ENCODE measurements at places on chromosomes 6 and 20.

GRCh38 chr6:35128496-35128895, 12.6 kb downstream of the TCP11 start:
- DNase-seq = no peak

GRCh38 chr20:45032781-45033180, 66.5 kb downstream of the STK4 start:
- DNase-seq = no peak

GRCh38 chr6:35047265-35048011, 93.7 kb downstream of the TCP11 start:
- DNase-seq = no peak

- DNase-seq = no peak
Measured at GRCh38 chr20:45176526-45177267, 2.0 kb downstream of the PI3 start.

GRCh38 chr6:27617046-27617687, 144.3 kb upstream of the ZNF184 start:
- DNase-seq = no peak

DNA sequence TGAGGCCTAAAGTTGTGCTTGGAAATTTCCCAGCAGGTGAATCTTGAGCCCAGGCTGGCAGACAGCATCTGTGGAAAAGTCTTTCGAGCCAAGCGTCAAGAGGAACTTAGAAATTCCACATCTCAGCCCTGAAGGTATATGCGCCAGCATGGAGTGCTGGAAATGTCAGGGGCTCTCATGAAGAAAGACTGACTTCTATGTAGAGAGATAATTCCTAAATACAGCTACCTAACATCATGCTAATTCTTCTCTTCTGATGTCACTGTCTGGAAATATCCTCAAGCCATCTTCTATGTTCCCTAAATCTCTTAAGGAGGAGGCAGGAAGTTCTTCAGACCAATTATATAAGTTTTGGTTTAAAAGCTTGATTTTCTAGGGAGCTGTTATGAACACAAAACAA, 492.4 kb upstream of the MARCKS start:
- DNase-seq = no peak

DNA sequence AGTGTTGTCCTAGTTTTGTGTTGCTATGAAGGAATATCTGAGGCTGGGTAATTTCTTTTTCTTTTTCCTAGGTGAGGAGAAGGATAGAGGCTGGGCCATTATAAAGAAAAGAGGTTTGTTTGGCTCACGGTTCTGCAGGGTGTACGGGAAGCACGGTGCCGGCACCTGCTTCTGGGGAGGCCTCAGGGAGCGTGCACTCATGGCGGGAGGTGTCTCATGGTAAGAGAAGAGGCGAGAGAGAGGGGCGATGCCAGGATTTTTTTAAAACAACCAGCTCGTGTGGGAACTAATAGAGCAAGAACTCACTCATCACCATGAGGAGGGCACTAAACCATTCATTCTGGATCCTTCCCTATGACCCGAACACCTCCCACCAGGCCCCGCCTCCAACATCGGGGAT, 14.2 kb upstream of the NPBWR2 start:
- no peak for DNase-seq

- DNase-seq = peak; percentile 32
Measured at GRCh38 chr6:97626671-97627441, 343.8 kb upstream of the MMS22L start.

GRCh38 chr6:72959821-72960220, 265.5 kb downstream of the KHDC1L start:
- DNase-seq = no peak

GRCh38 chr6:31087494-31088089, 24.8 kb downstream of the C6orf15 start:
- peak; percentile 87 for DNase-seq

DNA sequence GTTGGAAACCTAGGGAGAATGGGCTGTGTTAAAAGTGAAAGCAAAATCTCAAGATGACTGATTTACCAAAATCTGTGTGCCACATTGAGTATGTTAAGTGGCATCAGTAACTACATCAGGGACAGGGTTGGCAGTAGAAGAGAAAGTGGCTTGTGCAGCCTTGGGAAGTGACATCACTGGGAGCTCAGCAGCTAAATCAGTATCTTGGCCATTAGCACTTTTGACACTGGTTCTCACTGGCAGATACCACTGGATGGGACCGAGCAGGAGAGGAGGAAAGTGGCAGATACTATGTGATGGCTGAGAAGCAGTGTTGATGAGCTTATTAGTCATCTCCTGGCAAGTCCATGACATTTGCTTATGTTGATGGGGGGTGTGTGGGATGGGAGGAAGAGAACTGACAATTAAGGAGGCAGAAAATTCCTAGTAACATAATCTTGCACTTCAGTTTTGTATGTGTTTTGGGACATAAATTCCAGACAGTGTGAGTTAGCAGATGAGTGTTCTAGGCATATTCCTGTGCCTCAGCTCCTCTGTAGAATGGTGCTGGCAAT, 322.2 kb downstream of the SOX4 start:
- no peak for DNase-seq

GRCh38 chr20:33821270-33821836, 10.2 kb downstream of the CHMP4B start:
- no peak for DNase-seq

DNA sequence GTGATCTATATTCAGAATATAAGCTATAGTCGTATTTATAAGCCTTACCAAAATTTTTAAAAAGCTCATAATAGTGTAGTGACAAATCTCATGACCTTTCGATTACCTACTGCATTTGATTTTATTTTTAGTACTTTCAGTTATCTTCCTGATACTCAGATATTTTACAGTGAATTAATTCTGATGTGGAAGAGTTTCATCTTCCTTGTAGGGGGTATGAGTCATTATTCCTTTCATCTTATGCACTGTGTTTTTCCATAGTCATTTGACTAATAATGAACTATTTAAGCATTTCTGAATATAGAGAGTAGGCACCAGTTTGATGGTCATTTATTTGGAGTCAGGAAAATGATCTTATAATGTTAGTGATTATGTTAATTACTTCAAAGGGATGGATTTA, 36.4 kb downstream of the HDGFL1 start:
- no peak for DNase-seq

- peak; percentile 62 for DNase-seq
Measured at GRCh38 chr6:143882401-143882930, 18.2 kb downstream of the ZC2HC1B start.

All from femur (tissue), 1 donor.